ENCODE measurements at places on chromosomes 5 and 9.
A peak's percentile ranks its signal among the peaks of the same experiment; 100 is the strongest.

DNA sequence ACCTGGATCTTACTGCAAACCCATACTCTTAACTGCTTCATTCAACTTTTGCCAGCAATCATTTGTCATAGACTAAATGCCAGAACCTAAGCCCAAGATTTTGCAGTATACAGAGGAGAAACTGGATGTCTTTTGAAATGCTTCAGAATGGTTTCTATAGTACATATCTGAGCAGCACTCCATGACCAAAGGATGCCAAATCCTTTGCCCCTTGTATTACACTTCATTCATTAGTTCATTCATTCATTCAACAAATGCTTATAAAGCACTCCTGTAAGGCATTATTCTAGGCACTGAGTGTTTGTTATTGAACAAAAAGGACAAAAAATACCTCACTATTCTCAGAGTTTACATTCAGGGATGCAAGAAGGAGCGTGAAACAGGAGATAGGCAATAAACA is 119.9 kb downstream of the SLC1A3 start:
- no peak for DNase-seq

- DNase-seq = no peak
Measured at GRCh38 chr9:11713077-11713476, 980.1 kb upstream of the TYRP1 start.

DNA sequence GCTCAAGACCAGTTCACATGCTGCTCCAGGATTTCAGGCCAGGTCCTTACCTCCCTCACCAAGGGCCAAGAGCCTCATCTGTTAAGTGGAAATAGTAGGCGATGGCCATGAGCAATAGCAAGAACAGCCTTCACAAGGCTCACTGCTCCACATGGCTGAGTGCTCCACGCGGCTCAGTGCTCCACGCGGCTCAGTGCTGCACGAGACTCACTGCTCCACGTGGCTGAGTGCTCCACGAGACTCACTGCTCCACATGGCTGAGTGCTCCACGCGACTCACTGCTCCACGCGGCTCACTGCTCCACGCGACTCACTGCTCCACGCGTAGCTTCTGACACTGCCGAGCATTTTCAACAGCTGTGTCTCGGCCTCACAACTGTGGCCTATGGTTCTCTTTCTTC is 36.4 kb upstream of the ADAMTS2 start:
- no peak for DNase-seq

GRCh38 chr9:4371108-4371507 is 71.2 kb upstream of the GLIS3 start:
- peak; percentile 73 for DNase-seq

DNA sequence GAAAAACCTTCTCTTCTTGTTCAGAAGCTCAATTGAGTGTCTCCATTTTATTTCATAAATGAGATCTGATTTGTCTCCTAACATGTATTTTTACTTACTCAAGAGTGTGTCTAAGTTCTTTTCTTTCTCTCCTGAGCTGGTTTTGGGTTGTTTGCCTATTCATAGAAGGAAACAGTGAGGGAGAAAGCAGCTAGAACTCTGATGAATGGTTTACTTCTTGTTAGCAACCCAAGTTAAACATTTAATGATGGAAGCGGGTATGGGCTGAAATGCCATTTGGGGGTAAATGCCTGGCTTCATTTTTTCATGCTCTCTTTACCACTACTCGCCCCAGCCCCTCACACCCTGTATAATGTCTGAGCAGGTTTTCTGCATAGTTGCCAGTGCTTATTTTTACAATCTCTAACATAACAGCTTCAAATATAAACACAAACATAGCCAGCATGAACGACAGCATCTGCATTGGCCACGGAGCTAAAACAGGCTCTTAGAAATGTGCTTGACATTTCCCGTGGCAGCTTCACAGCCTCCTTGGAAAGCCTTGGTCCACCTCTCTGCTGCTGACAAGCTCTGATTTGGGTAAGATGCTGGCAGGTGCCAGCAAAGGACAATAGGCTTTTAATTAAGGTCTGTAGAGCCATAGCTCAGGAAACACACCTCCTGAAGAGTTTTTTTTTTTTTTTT is 321.1 kb downstream of the ARHGEF28 start:
- no peak for DNase-seq

DNA sequence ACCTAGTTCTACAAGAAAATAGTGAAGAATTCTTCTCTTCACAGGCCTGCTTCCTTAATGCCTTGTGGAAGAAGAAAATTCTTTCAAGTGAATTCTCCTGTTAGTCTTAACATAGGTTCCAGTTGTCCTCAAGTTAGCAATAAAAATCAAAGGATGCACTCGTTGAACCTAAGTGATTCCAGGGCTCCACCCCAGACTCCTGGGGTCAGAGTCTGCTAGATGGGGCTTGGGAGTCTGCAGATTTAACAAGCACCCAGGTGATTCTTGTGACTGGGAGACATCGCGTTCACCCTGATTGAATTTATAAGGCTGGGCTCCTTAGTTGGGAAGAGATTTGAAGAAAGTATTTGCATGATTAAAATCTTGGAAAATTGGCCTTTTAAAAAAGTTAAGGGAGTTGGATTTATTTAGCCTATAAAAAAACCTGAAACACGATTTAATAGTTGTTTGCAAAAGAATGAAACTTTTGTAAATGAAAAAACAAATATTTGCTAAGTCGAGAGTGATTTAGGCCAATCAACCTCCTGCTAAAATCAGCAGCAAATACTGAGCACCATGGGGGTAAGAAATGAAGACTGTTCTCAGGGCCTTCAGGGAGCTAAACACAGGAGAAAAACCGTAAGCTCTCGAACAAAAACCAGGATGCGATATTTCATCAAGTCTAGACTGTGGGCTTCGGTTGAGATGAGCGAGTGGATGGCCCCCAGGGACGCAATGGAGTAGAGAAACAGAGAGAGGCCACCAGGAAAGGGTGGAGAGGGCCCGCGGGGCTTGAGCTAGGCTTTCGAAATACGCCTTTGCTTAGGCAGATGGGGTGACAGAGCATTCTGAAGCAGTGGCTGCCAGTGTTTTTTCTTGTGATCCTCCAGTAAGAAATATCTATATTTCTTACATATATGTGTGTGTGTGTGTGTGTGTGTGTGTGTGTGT is 86.9 kb upstream of the TTC23L start:
- DNase-seq = no peak

- no peak for DNase-seq
Measured at GRCh38 chr9:125176636-125177035, 13.0 kb downstream of the PPP6C start.

DNA sequence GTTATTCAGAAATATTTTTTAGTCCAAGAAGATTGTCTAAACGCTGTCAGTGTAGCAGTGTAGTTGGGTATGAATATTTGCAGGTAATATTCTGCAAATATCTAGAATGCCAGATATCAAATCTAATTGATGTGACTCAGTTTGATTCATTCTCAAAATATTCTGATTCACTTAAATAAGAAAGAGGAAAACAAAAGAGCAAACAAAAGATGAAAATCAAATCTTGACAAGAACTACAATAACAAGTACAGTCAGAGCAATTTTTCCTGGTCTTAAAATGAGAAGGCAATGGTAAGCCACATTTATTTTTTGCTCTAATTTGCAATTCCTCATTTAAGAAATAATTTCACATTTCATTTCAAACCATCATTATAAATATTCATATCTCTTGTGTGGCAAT is 36.0 kb downstream of the MRPS30 start:
- no peak for DNase-seq

DNA sequence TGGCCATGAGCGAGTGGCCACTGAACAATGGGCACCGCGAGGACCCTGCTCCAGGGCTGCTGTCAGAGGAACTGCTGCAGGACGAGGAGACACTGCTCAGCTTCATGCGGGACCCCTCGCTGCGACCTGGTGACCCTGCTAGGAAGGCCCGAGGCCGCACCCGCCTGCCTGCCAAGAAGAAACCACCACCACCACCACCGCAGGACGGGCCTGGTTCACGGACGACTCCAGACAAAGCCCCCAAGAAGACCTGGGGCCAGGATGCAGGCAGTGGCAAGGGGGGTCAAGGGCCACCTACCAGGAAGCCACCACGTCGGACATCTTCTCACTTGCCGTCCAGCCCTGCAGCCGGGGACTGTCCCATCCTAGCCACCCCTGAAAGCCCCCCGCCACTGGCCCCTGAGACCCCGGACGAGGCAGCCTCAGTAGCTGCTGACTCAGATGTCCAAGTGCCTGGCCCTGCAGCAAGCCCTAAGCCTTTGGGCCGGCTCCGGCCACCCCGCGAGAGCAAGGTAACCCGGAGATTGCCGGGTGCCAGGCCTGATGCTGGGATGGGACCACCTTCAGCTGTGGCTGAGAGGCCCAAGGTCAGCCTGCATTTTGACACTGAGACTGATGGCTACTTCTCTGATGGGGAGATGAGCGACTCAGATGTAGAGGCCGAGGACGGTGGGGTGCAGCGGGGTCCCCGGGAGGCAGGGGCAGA is 53.3 kb downstream of the JADE2 start:
- no peak for DNase-seq

GRCh38 chr5:166382031-166382430 is 1909.4 kb upstream of the WWC1 start:
- no peak for DNase-seq

DNA sequence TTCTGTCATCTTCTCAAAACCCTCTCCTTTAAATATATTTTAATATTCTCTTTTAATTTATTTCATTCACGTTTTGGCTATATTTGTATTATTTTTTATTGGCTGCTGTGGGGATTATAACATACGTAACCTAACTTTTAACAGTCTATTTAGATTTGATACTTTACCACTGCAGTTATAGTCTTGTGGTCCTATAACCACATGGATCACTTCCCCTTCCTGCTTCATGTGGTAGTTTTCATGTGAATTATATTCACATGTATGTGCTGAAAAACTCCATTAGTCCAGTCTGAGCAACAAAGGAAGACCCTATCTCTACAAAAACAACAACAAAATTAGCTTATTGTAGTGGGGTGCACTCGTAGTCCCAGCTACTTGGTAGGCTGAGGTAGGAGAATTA is 34.3 kb downstream of the CENPP start:
- no peak for DNase-seq

DNA sequence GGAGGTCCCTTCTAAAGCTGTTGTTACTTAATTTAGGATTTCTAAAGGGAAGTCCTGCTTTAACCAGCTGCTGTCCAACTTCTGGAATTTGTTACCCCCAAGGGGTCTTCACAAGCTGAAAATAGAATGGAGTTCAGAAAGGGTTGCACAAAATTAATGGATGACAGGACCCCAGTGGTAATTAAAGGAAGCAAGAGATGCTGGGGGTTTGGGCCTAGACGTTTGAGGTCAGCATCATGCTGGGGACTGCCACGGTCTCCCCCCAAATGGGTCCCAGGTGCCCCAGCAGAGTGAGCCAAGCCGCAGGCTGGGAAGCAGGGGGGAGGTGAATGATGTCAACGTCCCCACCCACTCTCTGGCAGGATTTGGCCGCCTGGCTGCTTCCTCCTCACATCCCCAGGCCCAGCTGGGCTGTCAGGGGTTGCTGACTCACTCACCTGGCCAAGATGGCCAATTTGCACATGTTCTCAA is 97.5 kb upstream of the ARAP3 start:
- peak; percentile 69 for DNase-seq

DNA sequence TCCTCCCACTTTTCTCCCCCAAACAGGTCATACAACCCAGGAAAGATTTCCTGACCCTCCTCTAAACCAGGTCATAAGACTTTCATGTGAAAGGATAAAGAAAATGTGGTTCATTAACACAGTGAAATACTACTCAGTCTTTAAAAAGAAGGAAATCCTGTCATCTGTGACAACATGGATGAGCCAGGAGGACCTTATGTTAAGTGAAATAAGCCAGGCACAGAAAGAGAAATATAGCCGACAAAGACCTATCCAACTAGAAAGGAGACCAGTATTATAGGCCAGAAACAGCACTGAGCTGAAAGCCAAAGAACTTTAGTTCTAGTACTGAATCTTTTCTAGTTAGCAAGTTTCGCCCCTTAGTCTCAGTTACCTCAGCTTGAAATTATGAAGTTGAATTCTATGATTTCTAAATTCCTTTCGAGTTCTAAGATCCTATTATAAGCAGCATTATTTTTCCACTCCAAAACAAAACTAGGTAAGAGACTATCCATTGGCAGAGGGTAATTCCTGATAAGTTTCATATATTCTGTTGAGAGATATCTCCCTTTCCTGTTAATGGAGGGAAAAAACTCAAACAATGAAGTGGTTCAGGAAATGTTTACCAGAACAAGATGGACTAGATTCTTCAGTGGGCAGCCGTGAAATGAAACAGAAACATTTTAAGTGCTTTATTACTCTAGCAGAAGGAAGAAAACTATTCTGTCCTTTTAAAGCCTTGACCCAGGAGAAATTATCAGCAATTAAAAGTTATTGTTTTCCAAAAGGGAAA is 42.5 kb downstream of the GNA14 start:
- no peak for DNase-seq

GRCh38 chr9:102225841-102226441 is 487.5 kb upstream of the GRIN3A start:
- no peak for DNase-seq

GRCh38 chr5:15515229-15515628 is 15.2 kb downstream of the FBXL7 start:
- DNase-seq = no peak

GRCh38 chr5:42005561-42006153 is 80.6 kb downstream of the FBXO4 start:
- peak; percentile 8 for DNase-seq

DNA sequence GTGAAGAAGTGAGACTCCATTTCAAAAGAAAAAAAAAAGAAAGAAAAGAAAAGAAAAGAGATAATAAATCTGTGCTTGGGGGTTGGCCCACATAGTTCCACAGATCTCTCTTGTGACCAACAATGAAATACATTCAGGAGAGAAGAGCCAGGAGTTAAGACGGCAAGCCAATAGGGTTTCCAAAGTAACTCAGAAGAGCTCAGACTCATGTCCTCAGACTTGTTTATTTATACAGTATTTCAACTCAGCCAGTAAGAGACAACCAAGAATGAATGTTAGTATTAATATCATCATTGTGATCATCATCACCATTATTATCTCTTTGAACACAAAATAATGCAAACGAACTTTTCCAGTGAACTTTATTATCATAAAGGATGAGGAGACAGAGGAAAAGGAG is 140.2 kb downstream of the GLIS3 start:
- no peak for DNase-seq

DNA sequence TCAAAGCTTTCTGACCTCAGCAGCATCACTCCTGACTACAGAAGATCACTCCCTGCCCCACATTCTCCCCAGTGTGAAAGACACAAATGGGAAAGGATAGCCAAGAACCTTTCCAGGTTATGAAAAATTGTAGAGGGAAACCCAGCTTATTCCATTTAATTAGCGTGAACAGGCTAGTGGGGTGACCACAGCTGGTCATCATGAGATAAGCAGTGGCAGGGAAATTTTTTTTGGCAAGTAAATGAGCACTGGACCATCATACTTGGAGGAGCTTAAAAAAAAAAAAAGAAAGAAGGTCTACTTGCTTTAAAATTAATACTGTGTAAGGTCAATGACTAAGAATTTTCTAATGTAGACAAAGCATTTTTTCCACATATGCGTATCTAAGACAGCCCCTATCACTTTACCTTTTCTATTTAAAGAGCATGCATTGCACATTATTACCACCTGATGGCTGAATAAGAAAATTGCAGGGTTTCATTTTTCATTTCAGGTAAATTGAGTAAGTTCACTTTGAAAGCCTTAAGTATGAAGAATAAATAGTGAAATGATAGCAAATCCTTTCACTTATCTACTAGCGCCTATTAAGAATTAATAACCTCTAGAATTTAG is 123.6 kb downstream of the ELAVL2 start:
- no peak for DNase-seq

Data from mammary epithelial cell (primary cell).